Vagina (tissue), 2 donors: ENCODE measurements at places on chromosomes 13 and 19.

DNA sequence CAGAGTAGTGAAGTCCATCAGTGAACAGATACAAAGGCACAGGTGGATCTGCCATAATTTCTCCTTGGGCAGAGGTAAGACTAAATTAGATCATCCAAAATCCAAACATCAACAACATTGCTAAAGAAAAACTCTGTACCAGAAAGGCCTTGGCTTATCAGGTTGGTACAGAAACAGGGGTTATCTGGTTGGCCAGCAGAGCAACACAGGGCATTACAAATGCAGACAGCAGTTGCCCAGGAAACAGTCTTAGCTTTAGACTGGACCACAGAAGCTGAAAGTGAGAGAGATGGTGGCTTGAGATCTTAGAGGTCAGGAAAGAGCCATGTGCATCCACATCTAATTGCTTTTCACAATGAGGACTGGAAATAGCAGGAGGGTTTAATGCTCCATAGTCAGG lies 26.6 kb upstream of the DGKH start:
- H3K4me1 ChIP-seq: no peaks in the 10 kb centered on the region
- H3K27ac ChIP-seq: no peak overlapping the region
- H3K4me3 ChIP-seq: no peak overlapping the region
- no peaks in the 10 kb centered on the region for H3K27me3 ChIP-seq

GRCh38 chr13:43933378-43933777 lies 53.7 kb downstream of the LACC1 start:
- H3K27ac ChIP-seq: no peak overlapping the region
- no peak for DNase-seq
- H3K4me3 ChIP-seq: no peak overlapping the region

- DNase-seq: no peak
- no peaks in the 10 kb centered on the region for H3K36me3 ChIP-seq
- H3K27ac ChIP-seq: no peak overlapping the region
- no peak overlapping the region for H3K4me3 ChIP-seq
- no peaks in the 10 kb centered on the region for H3K4me1 ChIP-seq
Measured at GRCh38 chr13:23621316-23621645, 51.1 kb downstream of the TNFRSF19 start.

DNA sequence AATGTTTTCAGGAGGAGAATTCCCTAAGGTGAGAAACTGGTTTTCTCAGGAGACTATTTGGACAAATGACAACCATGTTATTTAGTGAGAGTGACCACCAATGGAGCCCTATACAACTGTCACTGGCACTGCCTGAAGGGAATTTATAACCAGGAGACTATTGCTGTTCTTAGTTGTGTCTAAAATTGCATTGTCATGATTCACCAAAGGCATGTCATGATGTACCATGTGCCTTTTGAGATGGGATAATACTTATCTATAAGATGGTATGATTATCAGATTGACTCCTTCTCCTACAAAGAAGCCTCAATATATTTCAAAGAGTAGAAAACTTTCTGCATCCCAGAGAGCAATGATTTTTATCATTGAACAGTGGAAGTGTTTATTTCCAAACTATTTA lies 739.4 kb upstream of the GPC6 start:
- H3K27me3 ChIP-seq: no peaks in the 10 kb centered on the region
- H3K4me1 ChIP-seq: no peaks in the 10 kb centered on the region
- no peak overlapping the region for H3K4me3 ChIP-seq
- H3K36me3 ChIP-seq: no peaks in the 10 kb centered on the region
- no peak overlapping the region for H3K27ac ChIP-seq

- no peak overlapping the region for H3K27ac ChIP-seq
- no peak overlapping the region for H3K4me3 ChIP-seq
- no peaks in the 10 kb centered on the region for H3K27me3 ChIP-seq
- peaks cover under 1% of the 10 kb centered on the region for H3K4me1 ChIP-seq
Measured at GRCh38 chr13:23777575-23777870, 111.7 kb downstream of the MIPEP start.

- DNase-seq: no peak
- H3K4me3 ChIP-seq: no peak overlapping the region
- H3K4me1 ChIP-seq: no peaks in the 10 kb centered on the region
- H3K27me3 ChIP-seq: no peaks in the 10 kb centered on the region
- H3K36me3 ChIP-seq: no peaks in the 10 kb centered on the region
Measured at GRCh38 chr13:50106559-50106958, 91.3 kb downstream of the KCNRG start.

GRCh38 chr19:44925114-44925891 lies 10.9 kb downstream of the APOC1 start:
- no peak overlapping the region for H3K4me3 ChIP-seq
- no peaks in the 10 kb centered on the region for H3K36me3 ChIP-seq
- H3K4me1 ChIP-seq: peaks cover 28% of the 10 kb centered on the region
- no peaks in the 10 kb centered on the region for H3K27me3 ChIP-seq

GRCh38 chr19:18785179-18786124 lies 5.7 kb downstream of the COMP start:
- no peak for DNase-seq
- H3K4me3 ChIP-seq: peak overlapping the region; percentile 16
- H3K27ac ChIP-seq: no peak overlapping the region
- H3K4me1 ChIP-seq: peaks cover 42% of the 10 kb centered on the region

DNA sequence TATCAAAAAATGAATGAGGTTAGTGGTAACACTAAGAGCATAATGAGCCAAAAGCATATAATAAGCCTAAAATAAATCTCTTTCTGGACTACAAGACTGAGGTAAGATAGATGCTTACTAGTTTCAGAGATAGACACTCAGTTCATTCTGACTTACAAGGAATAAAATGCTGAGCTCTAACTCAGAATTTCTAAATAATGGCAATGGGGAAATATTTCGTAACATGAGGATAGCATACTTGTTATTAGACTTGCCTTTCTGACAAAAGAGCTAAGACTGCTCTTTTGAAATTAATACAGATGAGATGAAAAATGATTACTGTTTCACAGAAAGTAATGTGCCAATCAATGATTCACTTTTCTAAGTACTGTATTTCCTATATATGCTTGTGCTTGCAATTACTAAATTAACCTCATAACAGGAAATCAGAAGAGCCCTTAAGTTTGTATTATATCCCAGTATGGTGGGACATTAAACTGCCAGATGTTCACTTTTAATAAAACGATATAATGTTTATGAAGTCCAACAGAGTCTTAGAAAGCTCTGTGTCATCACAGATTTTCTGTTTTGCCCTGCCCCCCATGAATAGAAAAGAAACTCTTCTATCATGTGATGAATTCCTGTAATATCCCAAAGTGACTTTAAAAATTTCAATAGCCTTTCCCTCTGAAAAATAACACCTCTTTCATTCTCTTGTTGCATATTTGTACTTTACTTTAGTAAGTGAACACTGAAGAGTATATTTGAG lies 2771.0 kb upstream of the PCDH20 start:
- H3K36me3 ChIP-seq: no peaks in the 10 kb centered on the region
- no peak overlapping the region for H3K4me3 ChIP-seq
- no peaks in the 10 kb centered on the region for H3K27me3 ChIP-seq
- no peaks in the 10 kb centered on the region for H3K4me1 ChIP-seq

- no peak overlapping the region for H3K4me3 ChIP-seq
- no peak overlapping the region for H3K27ac ChIP-seq
- H3K4me1 ChIP-seq: no peaks in the 10 kb centered on the region
- no peaks in the 10 kb centered on the region for H3K27me3 ChIP-seq
Measured at GRCh38 chr13:33910255-33910654, 92.3 kb downstream of the RFC3 start.

DNA sequence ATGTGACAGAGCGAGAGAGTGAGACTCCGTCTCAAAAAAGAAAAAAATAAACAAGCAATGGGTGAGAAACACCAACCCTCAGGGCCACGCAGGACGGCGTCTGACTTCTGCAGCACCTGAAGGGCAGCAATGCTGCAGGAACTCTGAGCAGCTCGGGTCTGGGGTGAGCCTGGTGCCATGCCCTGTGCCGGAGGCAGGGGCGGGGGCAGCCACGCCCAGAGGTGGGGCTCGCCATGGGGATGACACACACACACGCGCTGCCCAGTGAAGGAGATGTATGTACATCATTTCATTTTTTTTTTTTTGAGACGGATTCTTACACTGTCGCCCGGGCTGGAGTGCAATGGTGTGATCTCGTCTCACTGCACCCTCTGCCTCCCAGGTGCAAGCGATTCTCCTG lies 24.3 kb downstream of the GPX4 start:
- H3K4me3 ChIP-seq: no peak overlapping the region
- no peaks in the 10 kb centered on the region for H3K36me3 ChIP-seq
- peaks cover 54% of the 10 kb centered on the region for H3K4me1 ChIP-seq
- DNase-seq: no peak

- no peak for DNase-seq
- H3K36me3 ChIP-seq: no peaks in the 10 kb centered on the region
- H3K27me3 ChIP-seq: no peaks in the 10 kb centered on the region
- no peak overlapping the region for H3K4me3 ChIP-seq
Measured at GRCh38 chr13:98827449-98827848, 75.0 kb upstream of the SLC15A1 start.

DNA sequence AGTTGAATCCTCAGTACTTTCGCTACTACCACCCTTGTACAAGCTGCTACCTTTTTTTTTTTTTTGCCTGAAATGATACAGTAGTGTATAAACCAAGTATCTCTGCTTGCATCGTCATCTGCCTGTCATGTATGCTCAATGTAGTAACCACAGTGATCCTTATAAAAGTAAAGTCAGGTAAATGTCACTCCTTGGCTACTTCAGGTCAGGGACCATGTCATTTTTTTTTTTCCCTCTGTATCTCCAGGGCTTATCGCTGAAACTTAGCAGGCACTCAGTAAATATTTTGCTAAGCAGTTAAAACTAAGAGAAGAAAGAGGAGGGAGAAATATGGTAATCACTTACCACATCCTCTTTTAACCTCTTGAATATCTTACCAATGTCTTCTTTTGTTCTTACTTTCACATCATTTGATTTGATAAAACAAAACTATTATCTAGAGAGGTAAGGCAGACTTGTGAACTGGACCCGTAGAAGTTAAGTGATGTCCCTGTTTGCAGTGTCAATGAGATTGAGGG lies 96.8 kb upstream of the KLF12 start:
- no peak overlapping the region for H3K27ac ChIP-seq
- no peaks in the 10 kb centered on the region for H3K36me3 ChIP-seq
- no peaks in the 10 kb centered on the region for H3K27me3 ChIP-seq
- H3K4me3 ChIP-seq: no peak overlapping the region
- H3K4me1 ChIP-seq: no peaks in the 10 kb centered on the region

GRCh38 chr19:51331193-51331592 lies 10.7 kb downstream of the VSIG10L start:
- H3K27me3 ChIP-seq: no peaks in the 10 kb centered on the region
- DNase-seq: no peak
- H3K4me3 ChIP-seq: no peak overlapping the region
- H3K36me3 ChIP-seq: no peaks in the 10 kb centered on the region
- H3K4me1 ChIP-seq: peaks cover 6% of the 10 kb centered on the region
- H3K27ac ChIP-seq: no peak overlapping the region

- no peak for DNase-seq
- no peaks in the 10 kb centered on the region for H3K27me3 ChIP-seq
- no peak overlapping the region for H3K4me3 ChIP-seq
- peaks cover 12% of the 10 kb centered on the region for H3K4me1 ChIP-seq
- no peaks in the 10 kb centered on the region for H3K36me3 ChIP-seq
- H3K27ac ChIP-seq: no peak overlapping the region
Measured at GRCh38 chr19:14577885-14578427, 4.9 kb upstream of the CLEC17A start.

DNA sequence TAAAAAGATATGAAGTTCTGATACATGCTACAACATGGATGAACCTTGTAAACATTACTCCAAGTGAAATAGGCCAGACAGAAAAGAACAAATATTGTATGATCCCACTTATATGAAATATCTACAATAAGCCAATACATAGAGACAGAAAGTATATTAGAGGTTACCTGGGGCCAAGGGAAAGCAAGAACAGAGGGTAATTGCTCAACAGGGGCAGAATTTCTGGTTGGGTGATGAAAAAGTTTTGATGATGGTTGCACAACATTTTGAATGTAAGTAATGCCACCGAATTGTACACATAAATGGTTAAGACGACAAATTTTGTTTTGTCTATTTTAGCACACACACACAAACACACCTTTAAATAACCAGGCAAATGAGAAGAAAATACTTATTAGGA lies 268.4 kb downstream of the FOXO1 start:
- no peaks in the 10 kb centered on the region for H3K27me3 ChIP-seq
- no peak overlapping the region for H3K4me3 ChIP-seq
- no peaks in the 10 kb centered on the region for H3K36me3 ChIP-seq
- peaks cover 22% of the 10 kb centered on the region for H3K4me1 ChIP-seq
- no peak for DNase-seq
- H3K27ac ChIP-seq: no peak overlapping the region

DNA sequence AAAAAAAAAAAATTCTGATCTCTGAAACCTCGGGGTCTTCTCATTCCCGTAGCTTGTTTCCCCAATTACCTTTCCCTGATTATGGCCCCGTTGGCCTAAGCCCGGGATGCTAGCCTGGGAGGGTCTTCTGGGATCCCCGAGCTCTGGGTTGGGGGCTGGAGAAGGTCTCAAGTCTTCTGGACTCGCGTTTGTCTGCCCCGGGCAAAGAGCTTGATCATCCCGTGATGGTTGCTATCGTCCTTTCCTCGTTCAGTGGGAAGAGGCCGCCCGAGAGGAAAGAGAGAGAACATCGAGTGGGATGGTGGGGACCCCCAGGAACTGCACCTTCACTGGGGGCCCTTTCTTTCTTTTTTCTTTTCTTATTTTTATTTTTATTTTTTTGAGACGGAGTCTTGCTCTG lies 2.4 kb downstream of the GNA15 start:
- H3K4me1 ChIP-seq: peaks cover 18% of the 10 kb centered on the region
- H3K36me3 ChIP-seq: no peaks in the 10 kb centered on the region

- no peak for DNase-seq
- no peaks in the 10 kb centered on the region for H3K4me1 ChIP-seq
- H3K4me3 ChIP-seq: no peak overlapping the region
- H3K27me3 ChIP-seq: no peaks in the 10 kb centered on the region
- no peaks in the 10 kb centered on the region for H3K36me3 ChIP-seq
Measured at GRCh38 chr19:7385062-7385461, 36.3 kb downstream of the ARHGEF18 start.

DNA sequence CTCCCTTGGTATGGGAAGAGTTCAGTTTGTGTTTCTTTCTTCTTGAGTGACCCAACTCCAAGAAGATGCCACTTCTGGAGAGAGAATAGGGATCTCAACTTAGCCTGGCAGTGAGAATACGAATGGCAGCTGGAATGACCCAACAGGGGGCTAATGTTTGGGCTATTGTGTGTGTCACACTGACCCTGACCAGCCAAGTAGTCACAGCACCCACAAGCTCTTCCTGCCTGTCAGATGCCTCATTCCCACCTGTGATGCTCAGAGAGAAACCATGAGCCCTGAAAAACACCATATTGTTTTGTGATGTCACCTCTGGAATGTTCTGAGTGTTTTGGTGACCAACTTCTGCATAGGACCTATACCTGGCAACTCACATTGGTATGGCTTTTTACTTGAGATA lies at the start of gene CBY2:
CBY2 (plus strand) TSS at position 233 of the 400 bp plus-strand sequence; CDS start at position 304, 71 bp downstream.
- H3K27me3 ChIP-seq: no peaks in the 10 kb centered on the region
- no peak within 1 kb of the TSS for H3K4me3 ChIP-seq
- H3K4me1 ChIP-seq: no peaks in the 10 kb centered on the region
- no peaks in the 10 kb centered on the region for H3K36me3 ChIP-seq
- no peak for DNase-seq

- no peaks in the 10 kb centered on the region for H3K27me3 ChIP-seq
- H3K4me1 ChIP-seq: no peaks in the 10 kb centered on the region
- no peaks in the 10 kb centered on the region for H3K36me3 ChIP-seq
- DNase-seq: no peak
- H3K4me3 ChIP-seq: no peak overlapping the region
Measured at GRCh38 chr19:38448225-38448624, 14.7 kb downstream of the RYR1 start.

GRCh38 chr13:46345866-46346265 lies 41.2 kb downstream of the RUBCNL start:
- no peak overlapping the region for H3K27ac ChIP-seq
- H3K36me3 ChIP-seq: no peaks in the 10 kb centered on the region
- no peaks in the 10 kb centered on the region for H3K4me1 ChIP-seq
- H3K4me3 ChIP-seq: no peak overlapping the region
